ENCODE measurements at places on chromosomes 1 and 21.

GRCh38 chr1:211639475-211640300 is 35.7 kb downstream of the NEK2 start:
- no peak for DNase-seq

DNA sequence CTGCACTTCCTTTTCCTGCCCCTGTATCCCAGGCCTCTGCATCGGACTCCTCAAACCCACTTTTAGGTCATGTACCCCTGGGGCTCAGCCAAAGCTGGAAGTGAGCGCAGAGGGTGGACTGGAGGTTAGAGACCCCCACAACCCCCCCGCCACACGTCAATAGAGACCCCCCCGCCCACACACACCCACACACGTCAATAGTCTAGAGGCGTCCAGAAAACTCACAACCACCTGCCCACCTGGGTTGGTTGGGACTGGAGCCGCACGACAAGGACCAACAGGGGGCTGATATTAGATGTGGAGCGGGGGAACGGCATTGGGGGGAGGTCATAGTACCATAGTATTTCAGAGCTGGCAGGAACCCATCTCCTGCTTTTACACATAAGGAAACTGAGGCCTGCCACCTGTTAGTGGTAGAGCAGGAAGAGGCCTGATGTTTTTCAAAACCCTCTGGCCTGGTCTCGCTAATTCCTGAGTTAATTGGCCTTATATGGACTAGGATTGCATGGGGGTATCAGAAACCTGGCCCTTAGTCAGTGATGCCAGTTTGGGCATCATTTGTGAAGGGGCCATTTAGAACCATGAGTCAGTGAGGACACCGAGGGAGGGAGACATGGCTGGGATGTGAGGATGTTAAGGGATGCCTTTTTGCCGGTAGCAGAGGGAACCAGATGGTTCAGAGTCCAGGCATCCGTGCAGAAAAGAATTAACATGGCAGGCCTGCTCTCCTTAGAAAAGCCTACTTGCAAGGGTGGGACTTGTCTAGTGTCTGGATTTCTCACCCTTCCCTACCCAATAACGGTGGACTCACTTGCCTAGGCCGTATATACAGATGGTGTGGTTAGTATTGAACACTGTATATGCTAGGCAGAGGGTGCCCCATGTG is 1.1 kb downstream of the NENF start:
- no peak for DNase-seq

GRCh38 chr1:114455102-114455785 is 55.8 kb downstream of the TRIM33 start:
- DNase-seq: no peak

DNA sequence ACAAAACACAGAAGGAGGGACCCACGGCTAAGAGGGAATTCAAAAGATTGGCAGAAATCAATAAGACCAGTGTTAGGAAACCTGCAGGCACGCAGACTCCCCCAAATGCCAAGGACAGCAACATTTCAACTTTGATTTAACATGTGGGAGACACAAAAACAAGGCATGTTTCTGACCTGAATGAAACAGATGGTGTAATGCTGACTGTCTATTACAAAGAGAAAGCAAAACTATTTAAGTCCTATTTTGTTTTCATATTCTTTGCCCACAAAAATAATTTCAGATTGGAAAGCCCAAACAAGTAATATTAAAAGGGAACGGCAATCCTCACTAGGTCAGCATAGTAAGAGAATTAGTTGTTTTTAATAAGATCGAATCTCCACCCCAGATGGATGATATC is 107.9 kb downstream of the S1PR1 start:
- no peak for DNase-seq

- DNase-seq: no peak
These were observed 37.1 kb downstream of the STYXL2 start for GRCh38 chr1:167130829-167131510.

- no peak for DNase-seq
These were observed 497.5 kb downstream of the RWDD3 start for GRCh38 chr1:95731466-95731865.

GRCh38 chr1:172826096-172826741 is 167.3 kb downstream of the FASLG start:
- no peak for DNase-seq

Data from stimulated activated CD4-positive, alpha-beta T cell treated with anti-CD3 and anti-CD28 coated beads, Interleukin-1b, Interleukin-23, amount 100 ng/mL, for 24 hours (primary cell).